ENCODE measurements at places on chromosomes 1 and 21. TPM values are rescaled to one million over a fixed set of nuclear protein-coding genes. Genes with fewer than 3 reads are reported as not detected.
A peak's percentile ranks its signal among the peaks of the same experiment; 100 is the strongest.

- DNase-seq = peak; percentile 76
These were observed 27.3 kb upstream of the EVA1B start for GRCh38 chr1:36350659-36351226.

Gene KRTAP19-3
- not detected for total RNA-seq

Gene RAP1GAP
- 0.09 TPM for total RNA-seq

GRCh38 chr1:94050675-94051074 is 70.3 kb downstream of the ABCA4 start:
- DNase-seq = no peak

DNA sequence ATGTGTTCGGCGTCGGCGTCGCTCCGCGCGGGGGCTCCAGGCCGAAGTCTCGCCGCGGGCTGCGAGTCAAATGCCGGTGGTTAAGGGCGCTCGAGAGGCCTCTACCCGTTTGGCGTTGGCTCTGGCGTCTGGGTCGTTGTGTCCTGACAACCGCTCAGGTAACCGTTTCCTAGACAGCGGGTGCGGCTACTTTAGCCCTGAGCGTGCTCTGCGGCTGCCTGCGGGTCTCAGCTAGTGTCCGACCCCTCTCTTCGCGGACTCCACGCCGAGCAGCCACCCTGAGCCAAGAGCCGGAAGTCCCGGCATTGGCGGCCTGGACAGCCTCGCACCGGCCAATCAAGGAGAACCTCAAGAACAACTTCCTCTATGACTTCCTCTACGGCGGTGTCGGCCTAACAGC is 173.4 kb downstream of the SETD4 start:
- DNase-seq = no peak

Gene B3GALT2
- total RNA-seq = 0.18 TPM

GRCh38 chr1:212152308-212152693 is 116.8 kb downstream of the DTL start:
- no peak for DNase-seq

DNA sequence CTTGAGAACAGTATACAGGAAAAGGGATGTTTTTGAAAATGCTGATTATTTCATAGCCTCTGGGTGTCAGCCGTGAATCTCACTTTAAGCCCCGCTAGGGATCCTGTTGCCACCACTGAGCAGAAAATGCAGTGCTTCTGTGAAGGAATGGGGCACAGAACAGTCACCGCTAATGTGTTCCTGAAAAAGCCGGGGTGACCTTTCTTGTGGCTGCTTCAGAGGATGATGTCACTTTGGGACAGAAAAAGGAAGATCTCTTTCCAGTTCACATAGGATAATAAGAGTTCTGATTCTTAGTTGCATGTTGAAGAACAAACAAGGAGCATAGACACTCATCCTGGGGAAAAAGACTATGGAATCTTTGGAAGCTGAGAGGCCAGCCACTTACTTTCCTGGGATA is 349.6 kb downstream of the DISC1 start:
- no peak for DNase-seq

- DNase-seq = no peak
These were observed 122.0 kb downstream of the IGSF21 start for GRCh38 chr1:18229625-18230024.

GRCh38 chr1:98565951-98566350 is 95.6 kb upstream of the SNX7 start:
- no peak for DNase-seq

Data from fibroblast of the aortic adventitia (primary cell).